ENCODE measurements at places on chromosomes 7 and 10.

- no peak for DNase-seq
Observed at GRCh38 chr10:103816431-103816830, 38.9 kb downstream of the SH3PXD2A start.

DNA sequence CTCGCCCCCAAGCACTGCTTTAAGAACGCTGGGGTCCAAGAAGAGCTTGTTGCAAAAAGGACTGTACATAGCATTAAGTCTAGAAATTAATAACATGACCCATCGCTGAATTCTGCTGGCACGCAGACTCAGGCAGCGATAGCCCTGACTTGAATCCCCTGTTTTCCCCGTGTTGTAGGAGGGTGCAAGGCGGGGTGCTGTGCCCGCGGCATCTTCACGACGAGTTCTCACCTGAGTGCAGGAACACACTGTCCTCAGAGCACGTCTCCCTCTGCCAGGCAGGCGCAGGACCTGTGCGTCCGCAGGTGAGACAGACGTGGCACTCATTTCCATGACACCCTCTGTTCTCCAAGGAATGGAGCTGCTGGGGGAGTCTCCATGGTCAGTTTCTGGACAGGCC lies 243.2 kb downstream of the TCERG1L start:
- DNase-seq, result no peak

- DNase-seq, result no peak
Observed at GRCh38 chr7:66913118-66914037, 7.6 kb upstream of the TMEM248 start.

DNA sequence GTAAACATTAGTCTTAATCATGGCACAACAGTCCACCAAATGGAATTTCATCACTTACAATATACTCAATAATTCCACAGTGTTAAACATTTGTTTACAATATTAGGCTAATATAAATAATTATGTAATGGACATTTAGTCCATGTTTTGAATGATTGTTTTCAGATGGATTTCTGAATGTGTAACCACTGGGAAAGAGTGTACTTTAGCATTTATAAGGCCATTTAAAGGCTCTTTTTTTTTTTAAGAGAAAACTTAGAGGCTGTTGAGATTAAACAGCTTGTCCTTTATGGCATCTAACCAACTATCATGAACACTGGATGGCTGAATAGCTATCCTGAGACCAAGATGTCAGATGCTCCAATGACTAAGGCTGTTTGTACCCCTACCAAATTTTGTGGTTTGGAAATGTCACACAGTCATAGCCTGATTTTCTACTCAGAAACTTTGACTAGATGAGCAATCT lies 248.3 kb upstream of the GLI3 start:
- no peak for DNase-seq

DNA sequence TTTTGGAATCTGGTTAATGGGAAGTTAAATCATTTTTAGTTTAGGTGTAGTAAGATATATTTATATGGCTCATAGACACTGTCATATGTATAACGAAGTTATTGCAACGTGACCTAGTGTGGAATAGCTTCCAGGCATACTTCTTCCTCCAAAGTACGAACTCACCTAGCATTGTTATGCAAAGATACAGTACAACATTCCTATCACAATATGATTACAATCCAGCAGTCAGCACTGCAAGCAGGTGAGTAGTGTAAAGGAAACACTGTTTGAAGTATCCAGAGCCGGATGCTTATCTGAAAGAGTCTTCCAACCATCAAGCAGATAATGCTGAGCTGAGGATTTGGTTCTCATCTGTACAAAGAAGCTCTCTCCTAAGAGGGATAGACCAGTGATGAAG lies 754.4 kb upstream of the IGFBP3 start:
- DNase-seq, result no peak

- DNase-seq, result no peak
Observed at GRCh38 chr7:94710256-94710655, 54.3 kb upstream of the SGCE start.

DNA sequence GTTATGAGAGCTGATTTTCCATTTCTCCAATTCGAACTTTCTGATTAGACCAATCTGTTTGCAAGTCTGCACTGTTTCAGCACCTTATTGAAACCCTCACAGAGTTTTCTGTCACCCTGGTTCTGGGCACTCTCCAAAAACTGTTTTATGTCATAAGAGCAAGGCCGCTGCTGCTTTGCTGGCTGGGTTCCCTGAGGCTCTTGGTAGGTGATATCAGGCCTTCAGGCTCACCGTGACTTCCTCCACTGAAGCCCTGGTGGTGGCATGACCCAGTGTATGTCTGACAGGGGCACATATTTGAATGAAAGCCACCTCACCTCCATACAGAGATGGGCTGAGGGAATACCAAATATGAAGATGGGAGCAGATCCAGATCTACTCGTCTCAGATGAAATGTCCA lies 8.3 kb downstream of the RABGEF1 start:
- DNase-seq, result no peak

DNA sequence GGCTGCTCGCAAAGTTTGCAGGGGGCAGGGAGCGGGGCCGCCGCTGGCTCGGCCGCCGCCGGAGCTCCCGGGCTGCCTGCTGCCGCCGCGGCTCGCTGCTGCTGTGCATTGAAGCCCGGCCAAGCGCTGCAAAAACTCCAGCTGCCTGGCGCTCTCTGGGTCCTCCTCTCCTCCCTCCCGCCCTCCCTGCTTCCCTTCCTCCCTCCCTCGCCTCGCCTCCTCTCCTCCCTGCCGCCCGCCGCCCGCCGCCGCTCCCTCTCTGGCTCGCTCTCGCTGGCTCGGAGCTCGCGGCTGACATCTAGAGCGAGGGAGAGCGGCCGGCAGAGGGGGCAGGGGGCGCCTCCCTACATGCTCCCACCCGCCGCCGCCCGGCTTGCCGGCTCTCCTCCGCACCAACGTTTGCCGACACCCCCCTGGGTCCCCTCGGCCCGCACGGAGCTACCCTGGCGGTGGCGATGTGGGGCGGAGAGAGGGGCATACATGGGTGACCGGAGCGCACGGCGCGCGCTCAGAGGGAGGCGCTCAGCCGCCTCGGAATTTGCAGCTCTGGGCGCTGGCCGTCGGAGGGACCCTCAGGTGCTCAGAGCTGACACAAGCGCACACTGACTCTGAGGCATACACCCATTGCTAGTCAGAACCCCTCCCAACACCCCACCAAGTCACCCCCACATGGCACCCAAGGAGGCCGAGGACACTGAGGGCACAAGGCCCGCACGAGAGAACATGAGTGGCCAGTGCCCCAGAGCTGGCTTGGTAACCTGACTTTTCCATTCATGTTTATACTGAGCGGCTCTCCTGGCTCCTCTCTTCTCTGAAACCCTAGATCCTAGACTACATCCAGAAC lies 1.2 kb upstream of the PLXNA4 start:
- DNase-seq, result no peak

GRCh38 chr7:157674027-157674714 lies 337.4 kb downstream of the DNAJB6 start:
- no peak for DNase-seq

GRCh38 chr7:132404261-132404660 lies 172.0 kb downstream of the PLXNA4 start:
- DNase-seq, result no peak

GRCh38 chr10:59674215-59674836 lies 35.3 kb downstream of the SLC16A9 start:
- DNase-seq, result no peak

DNA sequence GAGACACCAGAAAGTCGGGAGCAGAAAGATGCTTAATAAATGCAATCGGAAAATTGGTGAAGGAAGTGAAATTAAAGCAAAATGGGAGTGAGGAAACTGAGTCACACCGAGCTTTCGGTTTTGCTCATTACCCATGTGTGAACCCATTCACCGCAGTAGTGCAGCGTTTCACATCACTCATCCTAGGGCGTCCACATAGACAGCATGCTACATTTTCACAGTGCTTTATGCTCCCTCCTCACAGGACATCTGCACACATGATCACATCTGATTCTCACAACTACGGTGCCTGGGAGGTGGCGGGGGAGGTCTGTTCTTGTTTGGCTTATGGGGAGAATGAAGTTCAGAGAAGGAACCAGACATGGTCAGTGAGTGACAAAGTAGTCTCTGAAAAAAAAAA lies 36.6 kb upstream of the ATP6V0A4 start:
- no peak for DNase-seq

- DNase-seq, result no peak
Observed at GRCh38 chr7:140581411-140581810, 59.2 kb downstream of the DENND2A start.

- DNase-seq, result no peak
Observed at GRCh38 chr7:24466168-24466768, 107.0 kb upstream of the PALS2 start.

DNA sequence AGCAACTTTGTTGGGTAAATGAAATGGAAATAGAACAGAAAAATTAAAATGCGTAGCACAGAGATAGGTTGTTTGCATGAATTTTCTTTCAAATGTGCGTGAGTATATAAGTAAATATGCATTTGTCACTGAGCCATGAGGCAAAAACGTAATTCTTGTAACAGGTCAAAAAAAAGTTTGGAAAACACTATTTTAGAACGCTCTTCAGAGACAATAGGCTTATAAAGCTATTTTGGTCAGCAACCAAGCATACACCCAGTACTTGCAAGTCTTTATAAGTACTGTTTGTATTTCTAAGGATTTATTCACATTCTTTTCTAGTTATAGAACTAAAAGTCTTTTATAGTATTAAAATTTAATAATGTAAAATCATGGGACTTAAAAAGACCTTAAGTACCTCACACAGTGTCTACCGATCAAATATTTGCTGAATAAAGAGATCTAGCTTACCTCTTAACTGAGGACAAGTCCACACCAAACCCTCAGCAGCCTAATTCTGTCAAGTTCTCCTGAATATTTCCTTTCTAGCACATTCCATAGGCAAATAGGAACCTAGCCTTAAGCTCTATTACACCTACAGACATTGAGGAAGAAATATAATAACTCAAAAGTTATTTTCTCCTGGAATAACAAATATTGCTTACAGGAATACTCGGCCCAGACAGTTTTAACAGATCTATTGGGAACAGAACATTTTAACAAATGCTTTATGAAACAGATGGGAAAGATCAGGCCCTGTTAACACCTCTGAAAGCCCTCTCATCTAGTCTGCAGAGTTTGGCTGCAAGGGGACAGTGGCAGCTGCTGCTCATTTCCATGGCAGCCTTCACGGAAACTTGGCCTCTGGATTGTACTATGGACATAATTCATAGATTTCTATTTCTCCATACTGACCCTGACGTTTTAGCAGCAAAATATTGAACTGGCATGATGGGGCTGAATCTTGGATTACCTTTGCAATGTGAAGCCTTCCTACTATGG lies 8.8 kb downstream of the CRPPA start:
- DNase-seq, result no peak

DNA sequence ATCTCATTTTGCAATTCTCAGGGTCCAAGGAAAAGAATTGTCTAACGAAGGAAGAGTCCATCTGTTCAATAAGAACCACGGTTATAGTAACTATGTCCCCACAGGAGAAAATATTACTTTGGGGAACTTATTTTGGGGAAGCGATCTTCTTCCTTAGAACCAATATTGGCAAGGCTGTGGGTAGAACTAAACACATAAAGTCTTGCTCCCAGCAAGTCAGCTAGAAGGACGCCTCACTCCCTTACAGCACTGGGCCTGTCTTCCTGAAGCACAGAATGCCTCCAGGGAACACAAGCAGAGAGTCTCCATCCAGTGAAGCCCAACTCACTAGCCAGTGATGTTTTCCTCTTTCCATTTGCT lies 30.2 kb downstream of the C10orf71 start:
- no peak for DNase-seq

- no peak for DNase-seq
Observed at GRCh38 chr7:133061357-133061756, 20.5 kb downstream of the CHCHD3 start.

- no peak for DNase-seq
Observed at GRCh38 chr10:6788231-6788630, 208.2 kb upstream of the PRKCQ start.

DNA sequence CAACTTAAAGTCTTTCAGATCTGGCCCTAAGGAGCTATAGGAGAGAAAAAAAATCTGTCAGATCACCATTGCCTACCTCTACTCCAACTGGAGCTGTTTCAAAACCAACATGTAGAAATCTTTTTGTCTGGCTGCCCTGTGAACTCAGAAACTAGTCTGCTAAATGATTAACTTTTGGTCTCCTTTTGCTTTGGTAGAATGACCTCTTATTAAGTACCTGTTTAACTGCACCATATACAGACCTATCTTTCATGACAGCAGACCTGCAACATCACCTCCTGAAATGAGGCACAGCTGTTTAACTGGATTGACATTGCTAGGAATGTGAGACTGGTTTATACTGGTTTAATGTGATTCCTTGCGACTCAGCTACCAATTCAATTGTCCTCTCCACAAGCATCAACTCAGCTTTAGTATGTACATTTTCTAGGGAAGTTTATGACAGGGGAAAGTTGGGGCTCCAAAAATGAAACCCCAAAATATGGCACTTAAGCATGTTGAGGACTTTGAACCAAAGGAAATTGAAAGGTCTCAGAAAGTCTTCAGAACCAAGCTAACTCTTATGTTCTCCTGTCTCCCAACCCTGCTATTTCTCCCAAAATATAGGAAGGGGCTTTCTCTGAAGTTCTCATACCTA lies 1.8 kb downstream of the CYP3A43 start:
- DNase-seq, result no peak

- DNase-seq, result no peak
Observed at GRCh38 chr10:76778914-76779795, 858.5 kb downstream of the KCNMA1 start.

- no peak for DNase-seq
Observed at GRCh38 chr10:132544744-132545658, 7.4 kb downstream of the INPP5A start.

- no peak for DNase-seq
Observed at GRCh38 chr10:71256661-71257318, 44.4 kb downstream of the UNC5B start.

DNA sequence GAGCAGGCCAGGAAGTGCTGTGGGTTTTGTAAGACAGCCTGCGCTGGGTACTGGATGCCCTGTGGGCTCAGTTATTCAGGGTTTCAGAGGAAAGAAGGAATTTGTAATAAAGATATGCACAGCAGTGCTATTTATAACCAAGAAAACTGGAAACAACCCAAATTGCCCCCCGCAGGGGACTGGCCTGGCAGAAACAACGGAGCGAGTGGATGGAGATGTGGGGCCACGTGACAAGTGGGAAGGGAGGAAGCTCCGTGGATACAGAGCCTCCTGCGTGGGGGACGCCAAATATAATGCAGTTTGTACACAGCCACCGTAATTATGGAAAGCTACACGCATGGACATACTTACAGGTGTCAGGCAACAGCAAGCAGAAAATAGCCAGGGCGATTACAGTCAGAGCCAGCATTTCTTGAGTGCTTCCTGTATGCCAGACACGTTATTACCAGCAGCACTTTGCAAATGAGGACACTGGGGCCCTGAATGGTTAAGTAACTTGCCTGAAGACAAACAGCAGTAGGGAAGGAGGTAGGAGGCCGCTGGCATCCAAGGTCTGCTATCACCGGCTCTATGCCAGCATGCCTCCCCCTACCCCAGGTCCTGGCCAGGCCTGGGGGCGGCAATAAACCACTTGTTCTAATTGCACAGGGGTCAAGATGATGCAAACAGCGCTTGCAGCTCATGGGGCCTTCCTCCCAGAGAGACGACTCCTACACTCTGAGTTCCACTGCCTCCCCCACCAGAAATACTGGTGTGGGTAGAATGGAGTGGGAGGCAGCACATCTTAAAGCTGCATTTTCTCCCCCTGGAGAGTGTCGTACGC lies 8.7 kb upstream of the CAMK2B start:
- no peak for DNase-seq

All from stimulated activated CD4-positive, alpha-beta T cell treated with anti-CD3 and anti-CD28 coated beads, Interleukin-15, amount 100 ng/mL, for 1 hour (primary cell).